ENCODE measurements at places on chromosomes 5 and 9.
A peak's percentile ranks its signal among the peaks of the same experiment; 100 is the strongest.

- DNase-seq, result no peak
Observed at GRCh38 chr9:127686461-127687393, 20.1 kb upstream of the CFAP157 start.

- DNase-seq, result no peak
Observed at GRCh38 chr9:115883467-115884329, 269.9 kb upstream of the PAPPA start.

DNA sequence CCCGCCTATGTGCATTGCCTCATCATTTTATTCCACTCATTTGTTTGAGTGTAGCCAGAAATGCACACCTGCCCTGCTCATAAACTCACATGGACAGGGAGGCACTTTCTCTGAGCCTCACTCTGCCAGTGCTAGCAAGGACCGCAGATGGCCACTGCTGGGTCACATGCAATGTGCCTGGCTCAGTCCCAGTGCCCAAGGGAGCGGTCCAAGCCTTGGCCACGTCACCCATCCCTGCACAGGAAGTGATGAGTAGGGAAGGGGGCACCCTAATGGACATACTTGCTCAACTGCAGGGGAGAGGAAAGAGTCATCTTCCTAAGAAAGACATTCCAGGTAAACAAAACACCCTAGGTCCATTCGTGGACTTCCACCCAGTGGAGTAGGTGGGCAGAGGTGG, 630.9 kb downstream of the IRX1 start:
- DNase-seq, result no peak

DNA sequence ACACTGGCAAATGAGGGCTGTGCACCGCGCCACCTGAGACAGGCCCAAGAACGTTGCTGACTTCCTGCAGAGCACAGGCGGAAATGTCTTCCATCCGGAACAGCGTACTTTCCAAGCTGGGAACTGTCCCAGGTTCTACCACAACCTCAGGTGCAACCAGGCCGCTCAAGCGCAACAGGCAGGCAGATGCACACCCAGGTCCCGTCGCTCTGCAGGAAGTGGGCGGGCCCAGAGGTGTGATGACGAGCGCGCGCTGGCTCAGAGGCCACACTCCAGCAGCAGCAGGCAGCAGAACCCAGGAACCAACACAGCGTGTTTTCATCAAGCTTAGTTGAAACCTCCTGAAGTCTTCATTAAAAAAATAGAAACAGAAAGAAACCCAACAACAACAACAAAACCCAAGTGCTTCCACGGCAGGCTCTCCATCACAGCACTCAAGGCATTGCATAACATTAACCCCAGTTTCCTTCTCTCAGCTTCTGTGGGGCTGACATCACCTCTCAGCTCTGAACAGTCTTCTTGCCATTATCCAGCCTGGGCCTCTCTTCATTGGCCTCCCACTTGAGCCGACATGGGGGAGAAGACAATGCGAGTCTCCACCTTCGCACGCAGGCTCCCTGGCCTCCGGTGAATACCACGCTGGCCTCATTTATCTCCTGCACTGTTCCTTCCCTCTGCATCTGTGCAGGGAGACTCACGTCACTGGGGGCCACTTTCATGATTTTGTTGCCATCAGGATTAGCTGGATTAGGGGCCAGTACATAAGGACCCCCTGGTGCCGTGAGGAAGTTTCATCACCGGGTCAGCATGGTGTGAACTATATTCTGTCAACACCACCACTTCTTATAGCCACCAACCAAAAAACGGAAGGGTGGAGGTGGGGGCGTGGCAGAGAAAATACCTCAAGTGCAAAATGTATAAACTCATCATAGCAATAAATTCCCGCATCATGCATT, 22.1 kb downstream of the PTCH1 start:
- DNase-seq, result no peak

DNA sequence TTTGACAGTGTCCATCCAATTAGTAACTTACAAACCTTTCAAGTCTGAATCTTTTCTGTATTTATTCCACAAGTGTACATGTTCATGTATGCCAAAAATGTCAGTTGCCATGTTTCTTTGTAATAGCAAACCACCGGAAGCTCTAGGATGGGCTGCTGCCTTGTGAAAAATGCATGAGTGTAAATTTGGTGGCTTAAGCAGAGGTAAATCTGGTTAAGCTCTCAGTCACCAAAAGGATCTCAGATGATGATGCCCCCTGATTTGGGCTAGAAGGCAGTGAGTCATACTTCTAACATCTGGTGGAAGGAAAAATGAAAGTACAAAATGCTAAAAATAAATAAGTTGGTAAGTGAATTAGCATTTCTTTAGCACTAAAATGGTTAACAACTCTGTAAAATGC, 567.5 kb downstream of the ELAVL2 start:
- DNase-seq, result no peak

- DNase-seq, result no peak
Observed at GRCh38 chr5:119049824-119050449, 20.9 kb upstream of the DMXL1 start.

- no peak for DNase-seq
Observed at GRCh38 chr5:115758356-115758755, 58.1 kb downstream of the CDO1 start.

DNA sequence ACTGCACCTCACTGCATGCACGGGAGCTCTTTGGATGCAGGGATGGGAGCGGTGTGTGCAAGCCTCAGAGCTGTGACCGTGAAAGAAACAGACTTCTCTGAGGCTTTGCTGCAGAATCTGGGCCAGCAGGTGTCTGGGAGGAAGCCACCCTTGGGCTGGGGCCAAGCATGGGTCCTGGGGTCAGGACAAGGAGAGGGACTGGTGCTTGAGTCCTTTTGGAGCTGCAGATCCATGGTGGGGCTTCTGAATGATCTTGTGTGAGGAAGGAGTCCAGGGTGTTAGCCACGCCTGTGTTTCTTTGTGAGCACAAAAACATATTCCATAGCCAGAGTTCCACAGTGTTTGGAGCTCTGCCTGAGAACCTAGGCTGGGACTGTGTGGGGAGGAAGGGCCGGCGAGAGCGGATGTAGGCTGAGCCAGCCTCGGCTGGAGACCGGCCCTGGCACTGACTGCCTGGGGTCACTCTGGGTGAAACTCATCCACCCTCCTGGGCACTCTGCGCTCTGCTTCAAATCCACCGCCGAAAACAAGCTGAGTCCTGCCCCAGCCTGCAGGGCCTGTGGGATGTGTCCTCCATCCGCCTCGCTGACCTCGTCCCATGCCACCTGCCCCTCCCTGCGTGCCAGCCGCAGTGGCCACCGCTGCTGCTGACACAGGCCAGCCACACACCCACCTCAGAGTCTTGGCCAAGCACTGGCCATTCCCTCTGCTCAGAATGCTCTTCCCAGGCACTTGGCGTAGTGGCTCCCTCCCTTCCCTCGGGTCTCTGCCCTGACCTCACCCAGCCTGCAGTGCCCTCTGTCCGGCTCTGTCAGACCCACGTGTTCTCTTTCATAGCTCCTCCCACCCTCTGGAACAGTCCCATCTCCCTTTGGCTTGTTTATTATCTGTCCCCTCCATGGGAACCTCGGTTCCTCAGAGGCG, 26.7 kb downstream of the ERGIC1 start:
- DNase-seq, result peak; percentile 95

DNA sequence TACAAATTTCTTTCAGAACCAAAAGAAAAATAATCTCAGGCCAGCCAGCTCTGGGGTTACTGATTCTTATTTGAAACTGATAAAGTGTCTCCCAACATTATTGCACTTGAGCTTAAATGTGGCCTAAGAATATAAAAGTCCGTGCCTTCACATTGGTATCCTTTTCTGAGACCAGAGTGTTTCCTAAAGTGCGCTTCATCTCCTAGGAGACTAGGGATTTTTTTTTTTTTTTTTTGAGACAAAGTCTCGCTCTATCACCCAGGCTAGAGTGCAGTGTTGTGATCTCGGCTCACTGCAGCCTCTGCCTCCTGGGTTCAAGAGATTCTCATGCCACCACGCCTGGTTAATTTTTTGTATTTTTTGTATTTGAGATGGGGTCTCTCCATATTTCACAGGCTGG, 23.6 kb upstream of the KCNIP1 start:
- no peak for DNase-seq

- DNase-seq, result no peak
Observed at GRCh38 chr5:51664491-51665250, 281.4 kb downstream of the ISL1 start.

DNA sequence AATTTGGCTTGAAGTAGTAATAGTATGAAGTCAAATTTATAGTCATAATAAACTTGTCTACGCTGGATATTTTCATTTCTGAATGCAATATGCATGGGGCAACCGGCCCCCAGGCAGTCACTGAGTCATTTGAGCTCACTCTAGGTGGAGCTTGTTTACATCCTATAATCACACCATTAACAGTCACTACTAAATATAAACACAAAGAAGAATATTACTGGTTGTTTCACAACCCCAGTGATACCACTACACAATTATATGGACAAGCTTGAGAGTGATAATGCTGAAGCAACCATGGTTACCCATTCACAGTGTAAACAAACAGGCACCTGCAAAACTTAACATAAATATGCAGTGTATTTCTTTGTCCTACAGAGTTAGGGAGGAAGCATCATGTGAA, 68.7 kb downstream of the MARCHF3 start:
- no peak for DNase-seq

GRCh38 chr9:23750808-23751207, 75.2 kb downstream of the ELAVL2 start:
- no peak for DNase-seq

GRCh38 chr5:74918232-74918669, 52.1 kb upstream of the FAM169A start:
- no peak for DNase-seq

GRCh38 chr9:132486706-132487350, 76.8 kb downstream of the CFAP77 start:
- peak; percentile 65 for DNase-seq

- DNase-seq, result no peak
Observed at GRCh38 chr5:61348447-61348846, 16.4 kb downstream of the ZSWIM6 start.

DNA sequence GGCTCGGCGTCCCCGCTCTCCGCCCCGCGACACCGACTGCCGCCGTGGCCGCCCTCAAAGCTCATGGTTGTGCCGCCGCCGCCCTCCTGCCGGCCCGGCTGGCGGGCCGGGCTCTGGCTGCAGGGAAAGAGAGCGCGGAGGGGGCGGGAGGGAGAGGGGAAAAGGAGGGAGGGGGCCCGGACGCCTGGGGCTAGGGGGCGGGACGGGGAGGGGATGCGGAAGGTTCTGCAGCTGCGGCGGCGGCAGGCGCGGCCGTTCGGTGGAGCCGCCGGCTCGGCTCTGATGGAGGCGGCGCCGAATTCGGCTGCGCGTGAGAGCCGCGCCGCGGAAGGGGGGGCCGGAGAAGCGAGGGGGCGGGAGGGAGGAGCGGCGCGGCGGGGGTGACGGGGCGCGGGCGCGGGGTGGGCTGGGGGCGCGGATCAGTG, at the start of gene MARCHF11:
Gene MARCHF11, minus strand, starts transcription at position 281 of the 425 bp plus-strand sequence. Its CDS starts 216 bp downstream, at position 65.
- no peak for DNase-seq

DNA sequence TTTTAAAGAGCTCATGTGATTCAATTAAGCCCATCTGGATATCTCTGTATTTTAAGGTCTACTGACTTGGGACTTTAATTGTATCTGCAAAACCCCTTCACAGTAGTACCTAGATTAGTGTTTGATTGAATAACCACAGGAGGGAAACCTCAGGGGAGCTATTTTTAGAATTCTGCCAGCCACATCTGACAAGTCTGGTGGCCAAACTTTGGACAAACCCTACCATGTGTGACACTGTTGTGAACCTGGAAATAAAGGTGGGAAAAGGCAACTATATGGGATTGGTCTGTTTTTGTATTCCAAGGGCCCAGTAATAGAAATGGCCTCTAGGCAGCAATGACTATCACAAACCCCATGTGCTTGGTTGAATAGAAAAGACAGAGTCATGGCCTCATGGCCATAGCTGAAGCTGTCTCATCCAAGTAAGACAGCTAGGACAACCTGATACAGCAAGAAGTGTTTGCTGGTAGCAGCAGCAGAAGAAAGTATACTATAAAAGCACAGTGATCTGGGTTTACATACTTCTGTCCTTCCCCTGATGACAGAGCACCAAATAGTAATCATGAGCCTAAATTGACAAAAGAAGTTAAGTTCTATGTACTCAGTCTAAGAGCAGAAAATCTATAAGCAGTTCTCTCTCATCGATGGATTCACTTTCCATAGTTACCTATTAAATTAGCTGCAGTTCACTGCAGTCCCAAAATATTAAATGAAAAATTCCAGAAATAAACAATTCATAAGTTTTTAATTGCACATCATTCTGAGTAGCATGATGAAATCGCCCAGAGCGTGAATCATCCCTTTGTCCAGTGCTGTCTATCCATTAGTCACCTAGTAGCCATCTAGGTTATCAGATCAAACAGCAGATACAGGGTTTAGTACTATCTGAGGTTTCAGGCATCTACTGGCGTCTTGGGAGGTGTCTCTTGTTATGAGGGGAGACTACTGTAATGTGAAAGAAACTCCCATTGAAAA, 189.8 kb downstream of the ARHGAP26 start:
- no peak for DNase-seq

DNA sequence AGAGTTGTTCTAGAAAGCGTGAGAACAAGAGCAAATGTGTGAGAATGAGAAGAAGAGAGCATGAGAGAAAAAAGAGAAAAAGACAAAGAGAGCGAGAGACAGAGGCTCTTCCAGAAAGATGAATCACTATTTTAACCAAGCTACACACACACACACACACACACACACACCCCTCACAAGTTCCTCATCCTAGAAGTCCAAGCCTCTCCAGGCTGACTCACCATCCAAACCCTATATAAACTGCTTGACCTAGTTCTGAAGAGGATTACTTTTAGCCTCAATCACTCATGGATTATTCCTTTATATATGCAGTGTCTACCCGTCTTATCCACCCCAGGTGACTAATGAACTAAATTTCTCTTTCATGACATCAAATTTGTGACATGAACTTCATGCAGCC, 37.6 kb downstream of the C9orf57 start:
- no peak for DNase-seq

DNA sequence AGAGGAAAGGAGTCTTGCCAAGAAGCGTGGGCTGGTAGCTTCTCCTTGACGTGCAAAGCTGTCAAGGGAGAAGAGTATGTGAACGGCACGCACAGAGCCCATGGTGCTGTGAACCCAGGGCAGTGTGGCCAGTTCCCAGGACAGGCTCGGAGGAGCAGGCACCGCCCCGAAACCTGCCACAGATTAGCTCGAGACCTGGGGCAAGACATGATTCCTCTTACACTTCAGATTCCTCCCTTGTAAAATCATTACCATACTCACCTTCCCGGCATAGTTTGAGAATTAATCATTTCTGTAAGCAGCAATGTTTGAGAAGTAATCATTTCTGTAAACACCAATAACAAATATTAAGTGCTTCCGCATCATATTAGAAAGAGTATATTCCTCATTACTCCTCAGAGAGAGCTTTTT, 19.9 kb downstream of the GOLM1 start:
- DNase-seq, result no peak

GRCh38 chr5:172941067-172941516, 18.1 kb upstream of the RPL26L1 start:
- DNase-seq, result peak; percentile 37

DNA sequence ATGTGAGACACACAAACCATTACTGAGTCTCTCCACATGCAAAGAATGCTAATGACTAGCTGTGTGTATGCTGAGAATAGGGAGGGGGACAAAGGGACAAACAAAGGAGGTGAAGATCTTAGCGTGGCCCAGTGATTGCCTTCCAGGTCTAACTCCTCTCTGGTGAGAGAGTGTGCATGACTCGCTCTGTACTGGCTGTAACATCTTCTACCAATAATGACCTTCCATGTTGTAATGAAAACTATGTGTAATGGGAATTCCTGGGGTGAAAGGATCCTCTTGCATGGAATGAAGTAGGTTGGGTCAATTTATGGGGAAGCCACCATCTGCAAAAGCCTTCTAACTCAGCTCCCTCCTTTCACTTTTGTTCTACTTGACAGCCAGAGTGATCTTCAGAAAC, 24.4 kb upstream of the GPR151 start:
- DNase-seq, result no peak

Data from posterior vena cava (tissue), 2 donors.